K562 (cell line): ENCODE measurements at places on chromosomes 16 and 17.

DNA sequence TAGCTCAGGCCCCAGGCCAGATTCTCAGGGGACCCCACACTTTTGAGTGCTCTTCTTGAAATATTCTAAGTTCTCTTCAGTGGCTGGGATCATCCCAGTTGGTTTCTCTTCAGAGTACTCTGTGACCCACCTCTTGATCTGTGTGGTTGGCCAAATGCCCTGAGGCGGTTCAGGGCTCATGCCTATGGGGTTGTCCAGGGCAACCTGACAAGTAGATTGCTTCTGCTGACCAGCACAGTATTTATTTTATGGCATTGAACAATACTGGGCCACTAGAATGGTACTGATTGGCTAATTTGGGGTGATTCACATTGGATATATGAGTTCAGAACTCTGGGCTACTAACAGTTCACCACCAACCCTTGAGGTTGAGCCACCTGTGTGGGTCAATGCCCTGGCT is 7.4 kb upstream of the GOSR2 start:
- no peak for DNase-seq

- peak; percentile 91 for DNase-seq
Measured at GRCh38 chr16:2751577-2752034, 832 bp upstream of the SRRM2 start.

DNA sequence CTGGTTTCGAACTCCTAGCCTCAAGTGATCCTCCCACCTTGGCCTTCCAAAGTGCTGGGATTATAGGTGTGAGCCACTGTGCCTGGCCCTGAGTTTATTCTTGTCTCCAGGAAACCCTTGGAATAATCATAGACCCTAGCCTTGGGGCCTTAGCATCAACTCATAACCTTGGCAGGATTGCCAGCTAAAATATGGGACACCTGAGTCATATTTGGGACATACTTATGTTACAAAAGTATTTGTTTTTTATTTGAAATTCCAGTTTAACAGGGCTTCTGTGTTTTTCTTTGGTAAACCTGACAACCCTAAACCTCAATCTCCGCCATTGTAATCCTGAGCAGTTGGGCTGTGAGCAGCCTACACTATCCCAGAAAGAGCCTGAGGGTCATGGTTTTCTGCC is 28.6 kb upstream of the TNS4 start:
- no peak for DNase-seq

- no peak for DNase-seq
Measured at GRCh38 chr16:22847100-22847499, 33.1 kb downstream of the HS3ST2 start.

- DNase-seq: no peak
Measured at GRCh38 chr17:39222866-39223834, 2.6 kb downstream of the STAC2 start.

GRCh38 chr17:17810084-17810894 is 26.5 kb downstream of the SREBF1 start:
- DNase-seq: no peak

GRCh38 chr16:15460601-15461000 is 26.2 kb downstream of the BMERB1 start:
- no peak for DNase-seq

- no peak for DNase-seq
Measured at GRCh38 chr16:50925758-50926357, 184.0 kb downstream of the CYLD start.

GRCh38 chr17:72056727-72057290 is 64.0 kb upstream of the SOX9 start:
- DNase-seq: no peak

GRCh38 chr17:35146214-35146833 is 1.3 kb upstream of the UNC45B start:
- DNase-seq: no peak

- no peak for DNase-seq
Measured at GRCh38 chr17:1274245-1274608, 4.0 kb downstream of the BHLHA9 start.

- no peak for DNase-seq
Measured at GRCh38 chr17:34569591-34569990, 9.8 kb upstream of the TMEM132E start.

DNA sequence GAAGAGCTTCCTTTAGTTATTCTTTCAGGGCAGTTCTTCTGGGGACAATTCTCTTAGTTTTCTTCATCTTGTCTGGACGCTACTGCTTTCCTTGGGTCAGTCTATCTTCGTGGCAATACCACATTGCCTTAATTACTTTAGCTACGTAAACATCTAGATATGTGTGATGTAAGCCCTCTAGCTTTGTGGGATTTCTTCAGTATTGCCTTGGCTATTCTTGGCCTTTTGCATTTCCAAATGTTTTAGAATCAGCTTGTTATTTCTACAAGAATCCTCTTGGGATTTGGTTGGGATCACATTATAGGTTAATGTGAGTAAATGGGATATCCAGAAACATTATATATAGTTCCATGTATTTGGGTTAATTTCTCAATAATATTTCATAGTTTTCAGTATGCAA is 9.0 kb upstream of the ST6GALNAC2 start:
- DNase-seq: no peak

DNA sequence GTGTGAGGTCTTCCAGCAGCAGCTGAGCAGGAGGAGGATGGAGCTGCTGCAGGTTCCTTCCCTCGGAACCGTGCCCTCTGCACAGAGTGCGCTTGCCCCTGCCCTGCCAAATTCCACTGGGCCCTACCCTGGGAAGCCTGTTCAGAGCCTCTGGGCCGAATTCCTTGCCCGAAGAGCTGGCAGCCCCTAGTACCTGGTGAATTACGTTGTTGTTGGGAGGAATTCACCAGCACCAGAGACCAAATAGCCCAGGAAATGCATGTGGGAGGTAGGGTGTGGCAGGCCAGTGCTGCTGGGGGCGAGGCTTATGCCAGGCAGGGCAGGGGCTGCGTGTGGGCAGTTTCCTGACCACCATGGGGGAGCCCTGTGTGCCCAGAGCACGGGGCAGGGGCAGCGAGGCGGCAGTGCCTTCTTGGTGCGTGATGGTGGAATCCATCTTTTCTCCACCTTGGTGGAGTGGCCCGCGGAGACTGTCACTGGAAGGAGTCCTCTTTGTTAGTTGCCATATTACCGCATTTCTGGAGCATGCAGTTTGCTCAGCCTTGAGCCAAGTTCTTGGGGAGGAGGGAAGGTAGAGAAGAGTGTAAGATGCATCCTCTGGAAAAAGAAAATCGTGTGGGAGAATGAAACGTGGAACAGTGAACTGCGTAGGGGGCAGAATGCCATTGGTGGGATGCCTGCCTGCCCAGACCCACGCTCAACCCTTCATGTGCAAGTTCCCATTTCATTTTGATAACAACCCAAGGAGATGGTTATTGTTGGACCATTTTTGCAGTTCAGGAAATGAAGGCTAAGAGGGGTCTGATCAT is 2.3 kb downstream of the MRC2 start:
- DNase-seq: no peak

- DNase-seq: no peak
Measured at GRCh38 chr17:4490637-4491061, 8.0 kb upstream of the SPNS2 start.

GRCh38 chr17:46002311-46002972 is 3.4 kb downstream of the STH start:
- peak; percentile 79 for DNase-seq

- DNase-seq: no peak
Measured at GRCh38 chr16:51149251-51149661, 1.8 kb downstream of the SALL1 start.

DNA sequence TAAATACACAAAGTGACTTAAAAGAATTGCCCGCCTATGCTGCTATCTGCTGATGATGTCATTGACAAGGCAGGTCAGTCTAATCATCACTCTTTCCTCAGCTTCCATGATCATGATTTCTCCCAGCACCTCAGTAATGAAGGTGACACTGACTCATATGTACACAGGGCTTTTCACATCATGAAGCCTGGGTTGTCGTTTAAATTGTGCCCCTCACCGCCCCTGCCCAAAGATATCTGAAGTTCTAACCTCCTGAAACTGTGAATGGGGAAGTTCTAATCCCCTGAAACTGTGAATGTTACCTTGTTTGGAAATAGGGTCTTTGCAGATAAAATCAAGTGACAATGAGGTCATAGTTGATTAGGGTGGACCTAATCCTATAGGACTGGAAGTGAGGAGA is 17.4 kb upstream of the GPRC5C start:
- no peak for DNase-seq

GRCh38 chr16:19804538-19805323 is 79.9 kb downstream of the GPRC5B start:
- DNase-seq: no peak

- DNase-seq: no peak
Measured at GRCh38 chr17:58747674-58748073, 8.0 kb upstream of the PPM1E start.

GRCh38 chr16:49800876-49801275 is 55.0 kb downstream of the ZNF423 start:
- no peak for DNase-seq

GRCh38 chr17:4204710-4205173 is 59.0 kb downstream of the ANKFY1 start:
- no peak for DNase-seq

DNA sequence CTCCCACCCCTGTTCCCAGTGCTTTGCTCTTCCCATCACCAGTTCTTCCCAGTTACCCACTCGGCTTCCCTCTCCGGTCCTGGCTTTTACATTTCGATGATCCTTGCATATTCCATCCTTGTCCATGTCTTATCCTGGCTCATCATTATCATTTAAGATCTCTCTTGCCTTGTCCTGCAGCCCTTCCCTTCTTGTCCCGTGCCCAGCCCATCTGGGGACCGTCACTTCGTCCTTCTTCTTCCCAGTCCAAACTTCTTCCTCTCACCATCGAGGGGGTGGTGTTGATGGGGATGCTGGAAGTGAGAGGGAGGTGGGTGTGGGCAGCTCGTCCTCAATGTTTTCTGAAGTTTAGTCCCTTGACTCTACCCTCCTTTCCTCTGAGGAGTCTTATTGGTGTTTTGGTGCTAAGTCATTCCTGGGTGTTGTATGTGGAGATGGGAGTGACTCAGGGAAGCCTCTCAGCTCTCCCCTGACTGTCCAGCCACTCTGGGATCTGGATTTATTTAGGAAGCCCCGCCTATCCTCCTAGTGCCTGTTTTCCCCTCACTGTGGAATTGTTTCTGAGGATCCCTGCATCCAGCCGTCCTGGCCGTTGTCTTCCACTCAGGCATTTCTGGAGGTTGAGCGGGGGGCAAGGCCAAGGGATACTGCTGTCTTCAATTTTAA is 975 bp downstream of the SNX29 start:
- DNase-seq: peak; percentile 46

GRCh38 chr16:8721336-8722024 is 47.1 kb downstream of the ABAT start:
- no peak for DNase-seq

DNA sequence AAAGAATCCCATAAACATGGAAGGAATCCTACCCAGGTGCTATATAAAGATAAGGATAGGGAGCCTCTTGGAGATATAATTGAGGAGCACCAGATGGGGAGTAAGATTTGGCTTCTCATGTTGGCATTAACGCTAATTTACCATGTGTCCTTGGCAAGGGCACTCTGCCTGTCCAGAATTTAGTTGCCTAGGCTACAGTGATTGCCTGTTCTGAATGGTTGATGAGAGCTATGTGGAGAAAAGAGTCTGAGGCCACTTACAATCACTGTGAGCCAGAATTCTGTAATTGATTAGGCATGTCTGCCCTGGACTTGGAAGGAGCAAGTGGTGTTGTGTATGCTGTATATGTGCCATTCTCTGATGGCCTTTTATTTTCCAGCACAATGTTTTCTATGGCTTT is 1101.2 kb upstream of the RBFOX1 start:
- no peak for DNase-seq

GRCh38 chr17:39946551-39947330 is 16.1 kb upstream of the GSDMA start:
- DNase-seq: no peak

DNA sequence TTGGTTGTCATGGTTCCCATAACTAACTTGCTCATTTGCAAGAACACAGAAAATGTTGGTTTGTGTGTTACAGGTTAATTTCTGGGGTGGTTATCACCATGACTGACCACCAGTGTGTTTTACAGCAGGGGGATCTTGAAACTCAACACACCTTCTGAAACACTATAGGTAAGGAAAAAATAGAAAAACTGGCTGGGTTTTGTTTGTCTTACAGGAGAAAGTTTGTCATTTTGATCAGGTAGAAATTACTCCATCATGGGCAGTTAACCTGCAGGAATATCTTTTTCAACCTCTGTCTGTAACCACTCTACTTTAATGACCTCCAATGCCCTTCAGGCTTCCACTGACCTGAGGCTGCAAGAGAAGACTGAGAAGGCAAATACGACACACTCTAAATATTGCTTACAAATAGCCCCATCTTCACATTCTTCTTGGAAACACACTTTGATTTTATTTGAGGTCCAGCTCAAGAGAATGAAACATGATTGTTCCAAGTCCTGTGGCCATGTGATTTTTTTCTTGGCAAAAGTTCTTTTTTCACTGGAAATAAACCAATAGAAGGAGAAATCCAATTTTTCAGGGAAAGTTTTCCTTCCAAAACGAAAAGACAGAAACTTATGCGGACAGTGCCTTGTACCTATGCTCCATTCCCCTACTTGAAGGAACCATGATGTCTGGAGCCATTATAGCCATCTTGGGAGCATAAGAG is 428.7 kb upstream of the SALL1 start:
- DNase-seq: no peak

GRCh38 chr16:72835086-72835485 is 212.8 kb downstream of the ZFHX3 start:
- DNase-seq: no peak

DNA sequence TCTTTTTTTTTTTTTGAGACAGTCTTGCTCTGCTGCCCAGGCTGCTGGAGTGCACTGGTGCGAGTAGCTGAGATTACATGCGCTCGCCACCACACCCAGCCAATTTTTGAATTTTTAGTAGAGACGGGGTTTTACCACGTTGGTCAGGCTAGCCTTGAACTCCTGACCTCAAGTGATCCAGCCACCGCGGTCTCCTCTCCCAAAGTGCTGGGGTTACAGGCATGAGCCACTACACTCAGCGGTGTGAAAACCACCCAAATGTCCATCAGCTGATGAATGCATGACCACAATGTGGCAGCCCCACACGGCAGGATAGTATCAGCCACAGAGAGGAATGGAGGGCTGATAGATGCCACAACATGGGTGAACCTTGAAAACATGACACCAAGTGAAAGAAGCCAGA is 2.1 kb downstream of the P2RX5 start:
- no peak for DNase-seq

DNA sequence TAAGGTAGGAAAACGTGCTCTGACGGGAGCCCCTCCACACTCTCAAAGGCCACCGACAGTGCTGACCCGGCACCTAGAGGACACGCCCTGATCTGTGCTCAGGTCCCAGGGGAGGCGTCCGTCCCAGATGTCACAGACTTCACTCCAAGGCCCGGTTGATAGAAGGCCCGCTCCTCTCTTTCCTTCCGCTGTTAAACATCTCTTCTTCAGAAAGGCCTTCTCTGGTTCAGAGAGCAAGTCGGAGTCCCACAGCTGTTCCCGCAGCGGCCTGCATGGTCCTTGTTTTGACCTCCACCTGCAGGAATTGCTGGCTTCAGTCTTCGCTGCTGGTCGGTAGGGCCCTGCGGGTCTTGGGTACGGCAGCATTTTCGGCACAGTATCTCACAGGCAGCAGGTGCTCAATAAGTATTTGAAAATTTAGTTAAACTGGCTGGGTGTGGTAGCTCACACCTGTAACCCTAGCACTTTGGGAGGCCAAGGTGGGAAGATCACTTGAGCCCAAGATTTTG is 88.5 kb downstream of the MRC2 start:
- DNase-seq: no peak

- peak; percentile 47 for DNase-seq
Measured at GRCh38 chr17:7673239-7673638, 14.1 kb downstream of the TP53 start.

GRCh38 chr16:22216191-22216831 is 10.2 kb downstream of the EEF2K start:
- DNase-seq: peak; percentile 78

GRCh38 chr16:48681520-48681919 is 71.5 kb upstream of the N4BP1 start:
- no peak for DNase-seq
